AG10803 (cell line): ENCODE measurements at places on chromosomes 5 and 9.

- no peak for DNase-seq
Measured at GRCh38 chr9:86562691-86563090, 208.5 kb upstream of the TUT7 start.

GRCh38 chr5:115542651-115543364 lies 1.8 kb downstream of the FEM1C start:
- DNase-seq: no peak

DNA sequence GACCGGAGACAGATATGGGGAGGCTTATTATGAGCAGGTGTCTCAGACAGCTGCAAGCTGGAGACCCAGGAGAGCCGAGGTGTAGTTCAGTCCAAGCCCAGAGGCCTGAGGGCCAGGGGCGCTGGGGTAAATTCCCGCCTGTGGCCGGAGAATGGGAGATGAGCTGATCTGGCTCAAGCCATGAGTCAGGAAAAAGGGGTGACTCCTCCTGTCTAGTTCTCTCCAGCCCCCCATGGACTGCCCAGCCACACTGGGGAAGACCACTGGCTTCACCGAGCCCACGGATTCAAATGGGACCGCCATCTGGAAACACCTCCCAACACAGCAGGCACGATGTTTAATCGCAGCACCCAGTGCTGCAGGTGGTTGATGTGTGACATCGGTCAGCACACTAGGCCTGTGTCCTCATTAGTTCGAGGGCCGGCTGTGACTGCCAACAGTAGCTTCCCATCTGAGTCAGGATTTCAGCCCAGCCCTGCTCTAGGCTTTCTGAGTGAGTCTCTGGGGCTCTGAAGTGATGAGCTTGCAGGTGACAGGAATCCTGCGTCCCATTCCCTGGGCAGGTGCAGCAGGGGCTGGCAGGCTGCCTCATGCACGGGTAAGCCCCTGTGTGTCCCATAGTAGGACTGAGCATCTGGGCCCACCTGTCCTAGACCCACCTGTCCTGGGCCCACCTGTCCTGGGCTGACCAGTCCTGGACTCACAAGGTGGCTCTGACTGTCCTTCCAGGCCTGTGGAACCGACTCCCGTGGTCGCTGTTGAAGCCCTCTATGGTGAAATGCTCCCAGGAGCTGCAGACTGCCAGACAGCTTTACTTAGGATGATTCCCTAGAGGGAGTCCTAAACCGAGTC lies 49.7 kb downstream of the AHRR start:
- DNase-seq: peak; percentile 11

- DNase-seq: no peak
Measured at GRCh38 chr5:24142341-24142740, 502.4 kb downstream of the CDH10 start.

DNA sequence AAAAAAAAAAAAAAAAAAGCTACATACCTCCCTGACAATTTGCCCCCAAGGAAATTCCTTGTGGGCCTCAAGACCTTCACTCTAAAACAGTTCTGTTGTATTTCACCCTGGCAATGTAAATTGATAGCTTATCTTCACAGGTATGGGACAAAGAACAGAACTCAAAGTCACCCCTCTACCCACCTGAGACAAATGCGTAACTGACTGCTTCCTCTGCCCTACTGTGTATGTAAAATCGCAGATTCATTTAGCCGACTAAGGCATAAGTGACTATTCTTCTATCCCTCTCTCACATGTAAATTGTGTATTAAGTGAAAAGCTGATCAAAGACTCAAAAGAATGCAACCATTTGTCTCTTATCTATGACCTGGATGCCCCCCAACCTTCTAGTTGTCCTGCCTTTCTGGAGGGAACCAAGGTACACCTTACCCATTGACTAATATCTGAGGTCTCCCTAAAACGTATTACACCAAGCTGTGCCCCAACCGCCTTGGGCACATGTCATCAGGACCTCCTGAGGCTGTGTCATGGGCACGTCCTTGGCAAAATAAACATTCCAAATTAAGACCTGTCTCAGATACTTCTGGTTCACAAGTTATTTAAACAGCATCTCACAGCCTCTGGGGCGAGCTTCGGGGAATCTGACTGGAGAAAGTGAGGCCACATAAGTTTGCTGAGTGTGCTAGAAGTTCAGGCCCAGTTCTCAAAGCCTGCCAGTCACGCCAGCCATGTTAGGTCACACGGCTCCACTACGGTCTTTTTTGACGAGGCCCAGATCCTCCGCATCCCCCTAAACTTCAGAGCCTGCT lies 954 bp downstream of the TBCA start:
- DNase-seq: no peak

DNA sequence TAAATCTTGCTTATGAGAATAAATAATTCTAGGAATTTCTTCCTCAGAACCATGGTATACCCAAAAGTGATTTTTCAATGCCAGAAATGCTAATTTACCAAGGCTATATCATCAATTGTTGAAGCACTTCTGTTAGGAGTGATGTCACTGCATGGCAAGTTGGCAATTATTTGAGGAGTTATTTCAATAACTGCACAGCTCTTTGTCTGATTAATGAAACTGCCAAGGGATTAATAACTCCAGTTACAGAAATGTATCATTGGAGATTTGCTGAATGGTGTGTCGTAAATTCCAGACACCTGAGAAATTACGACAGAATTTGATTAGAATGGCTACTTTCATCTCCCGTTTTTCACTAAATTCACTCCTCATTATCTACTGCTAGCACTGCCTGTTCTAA lies 182.6 kb upstream of the TYRP1 start:
- DNase-seq: no peak

GRCh38 chr5:160744268-160745101 lies 107.5 kb downstream of the ATP10B start:
- DNase-seq: no peak

GRCh38 chr5:156411-157072 lies 34.8 kb upstream of the LRRC14B start:
- DNase-seq: no peak

- no peak for DNase-seq
Measured at GRCh38 chr5:133841831-133842750, 126.3 kb downstream of the C5orf15 start.

DNA sequence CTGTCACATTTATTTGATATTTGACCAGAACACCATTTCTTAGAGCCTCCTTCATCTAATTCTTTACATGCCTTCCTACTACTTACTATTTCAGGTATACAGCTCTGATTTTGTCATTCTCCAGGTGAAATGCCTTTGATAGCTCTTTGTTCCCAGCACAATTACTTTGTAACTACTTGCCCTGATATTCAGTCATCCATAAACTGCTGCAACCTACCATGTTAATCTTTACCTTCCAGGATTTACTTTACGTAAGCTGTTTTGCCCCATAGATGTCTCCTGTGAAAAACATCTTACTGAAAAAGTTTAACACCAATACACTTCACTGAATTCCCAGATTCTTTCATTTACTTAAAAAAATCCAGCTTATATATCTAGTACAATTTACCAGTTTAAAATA lies 443.8 kb upstream of the CYLC2 start:
- DNase-seq: no peak

- DNase-seq: no peak
Measured at GRCh38 chr9:137688725-137689124, 69.9 kb downstream of the EHMT1 start.

- peak; percentile 43 for DNase-seq
Measured at GRCh38 chr5:136729901-136730355, 364.6 kb upstream of the TRPC7 start.

DNA sequence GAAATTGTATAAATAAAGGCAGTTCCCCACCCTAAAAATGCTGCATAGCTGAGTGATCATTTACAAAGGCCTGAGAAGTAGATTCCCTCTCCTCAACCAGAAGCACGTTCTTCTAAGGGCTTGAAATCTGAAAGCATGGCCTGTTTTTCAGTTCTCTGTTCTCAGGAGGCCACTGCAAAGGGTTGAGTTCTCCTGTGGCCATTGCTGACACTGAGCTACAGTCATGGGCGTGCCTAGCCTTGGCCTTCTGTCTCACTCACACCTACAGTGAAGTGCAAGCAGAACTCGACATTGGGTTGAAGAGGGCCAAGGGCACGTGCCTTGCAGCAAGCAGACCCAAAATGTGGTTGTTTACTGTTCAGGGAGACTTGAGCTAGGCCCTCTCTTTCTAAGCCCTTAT lies 276.6 kb upstream of the VLDLR start:
- DNase-seq: no peak
